NB4 (cell line): ENCODE measurements at places on chromosomes 13 and 19.
A peak's percentile ranks its signal among the peaks of the same experiment; 100 is the strongest.

DNA sequence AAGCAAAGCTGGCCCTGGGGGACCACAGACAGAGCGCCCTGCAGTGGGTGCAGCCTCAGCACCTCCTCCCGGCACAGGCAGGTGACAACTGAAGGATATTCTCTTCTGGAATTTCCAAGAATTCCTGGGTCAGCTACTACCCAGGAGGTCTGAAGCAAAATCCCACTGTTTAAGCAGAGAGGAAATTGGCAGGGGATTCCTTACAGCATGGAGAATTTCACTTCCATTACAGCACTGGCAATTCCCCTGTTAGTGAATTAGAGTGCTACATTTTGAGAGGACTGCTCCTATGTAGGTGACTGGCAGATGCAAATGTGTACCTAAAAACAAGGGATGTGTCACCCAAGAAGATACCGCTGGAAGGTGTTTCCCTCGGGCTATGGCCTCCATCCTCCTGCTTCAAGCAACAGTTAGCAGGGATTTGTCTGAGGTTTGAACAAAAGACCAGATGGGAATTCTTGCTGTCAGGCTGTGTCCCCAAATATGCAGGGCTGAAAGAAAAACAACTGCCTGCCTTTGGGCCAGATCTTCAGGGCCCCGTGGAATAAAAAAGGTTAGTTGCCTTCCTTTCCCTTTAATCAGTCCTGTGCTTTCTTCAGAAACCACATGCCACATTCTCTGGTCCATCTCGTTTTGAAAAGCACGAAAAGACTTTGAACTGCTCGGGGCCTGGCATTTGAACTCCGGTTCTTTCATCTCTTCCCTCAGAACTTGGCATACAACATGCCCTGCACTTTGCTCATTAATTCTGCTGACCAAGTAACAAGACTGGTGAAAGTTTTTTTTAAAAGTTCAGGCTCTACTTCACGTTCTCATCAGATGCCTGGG, 296.4 kb downstream of the DNAJC15 start:
- DNase-seq = no peak

- no peak for DNase-seq
Measured at GRCh38 chr13:21111546-21111945, 50.2 kb upstream of the LATS2 start.

GRCh38 chr13:50224534-50224933, 209.3 kb downstream of the KCNRG start:
- peak; percentile 90 for DNase-seq

DNA sequence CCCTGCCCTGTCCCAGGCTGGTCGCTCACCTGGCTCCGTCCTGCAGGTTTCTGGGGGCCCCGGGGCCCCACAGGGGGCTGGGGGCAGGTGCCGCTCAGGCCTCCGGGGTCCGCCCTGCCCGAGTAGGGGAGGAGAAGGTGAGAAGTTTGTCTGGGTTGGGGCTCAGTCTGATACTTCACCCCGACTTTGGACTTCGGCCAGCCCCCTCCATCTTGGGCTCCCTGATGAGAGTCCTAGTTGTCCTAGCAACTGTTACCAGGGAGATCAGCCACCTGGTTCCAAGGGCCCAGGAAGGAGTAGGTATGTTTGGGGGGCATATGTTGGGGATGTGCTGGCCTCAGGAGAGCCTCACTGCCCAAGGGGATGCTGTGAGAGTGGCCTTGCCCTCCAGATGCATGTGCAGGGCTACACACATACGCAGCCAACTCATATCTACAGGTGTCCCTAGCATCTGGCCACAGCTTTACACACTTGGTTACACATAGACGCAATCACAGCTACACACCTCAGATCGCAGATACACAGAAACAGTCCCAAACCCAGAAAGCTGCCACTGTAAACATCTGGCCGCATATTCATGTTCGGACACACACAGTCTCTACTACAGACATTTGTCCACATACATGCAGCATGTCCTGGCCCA, 3.4 kb downstream of the NUMBL start:
- no peak for DNase-seq

DNA sequence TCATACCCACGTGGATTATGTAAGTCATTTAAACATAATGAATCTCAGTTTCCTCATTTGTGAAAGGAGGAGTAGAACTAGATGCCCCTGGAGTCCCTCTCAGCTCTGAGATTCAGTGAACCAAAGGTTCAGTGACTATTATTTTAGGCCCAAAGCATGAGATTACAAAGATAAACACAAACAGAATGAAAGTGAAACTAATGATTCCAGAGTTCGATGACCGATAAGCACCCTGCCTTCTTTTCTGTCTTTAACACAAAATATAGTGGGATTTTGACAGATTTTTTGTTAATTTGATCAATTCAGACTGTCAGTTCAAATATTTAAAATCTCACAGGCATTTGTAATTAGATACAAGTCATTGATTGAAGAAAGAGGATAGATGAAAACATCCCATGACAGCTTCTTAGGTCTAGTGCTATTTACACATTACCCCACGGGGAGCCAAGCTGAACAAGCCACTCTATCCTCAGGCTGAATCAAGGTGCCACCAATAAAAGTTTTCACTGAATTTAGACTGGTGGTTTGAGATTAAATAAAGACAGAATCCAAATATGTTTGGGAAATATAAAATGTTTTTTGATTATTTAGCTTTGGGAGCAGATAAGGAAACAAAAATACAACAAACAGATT, 64.6 kb upstream of the RAP2A start:
- no peak for DNase-seq

GRCh38 chr13:95181586-95181985, 119.7 kb downstream of the ABCC4 start:
- DNase-seq = no peak
